ENCODE measurements at places on chromosomes 3 and 15.
A peak's percentile ranks its signal among the peaks of the same experiment; 100 is the strongest.

- no peak for DNase-seq
Measured at GRCh38 chr15:101043011-101043410, 123.9 kb downstream of the LRRK1 start.

GRCh38 chr15:80264031-80264430 lies 12.0 kb upstream of the CTXND1 start:
- DNase-seq: no peak

GRCh38 chr3:69986419-69986818 lies 13.1 kb upstream of the SAMMSON start:
- no peak for DNase-seq

DNA sequence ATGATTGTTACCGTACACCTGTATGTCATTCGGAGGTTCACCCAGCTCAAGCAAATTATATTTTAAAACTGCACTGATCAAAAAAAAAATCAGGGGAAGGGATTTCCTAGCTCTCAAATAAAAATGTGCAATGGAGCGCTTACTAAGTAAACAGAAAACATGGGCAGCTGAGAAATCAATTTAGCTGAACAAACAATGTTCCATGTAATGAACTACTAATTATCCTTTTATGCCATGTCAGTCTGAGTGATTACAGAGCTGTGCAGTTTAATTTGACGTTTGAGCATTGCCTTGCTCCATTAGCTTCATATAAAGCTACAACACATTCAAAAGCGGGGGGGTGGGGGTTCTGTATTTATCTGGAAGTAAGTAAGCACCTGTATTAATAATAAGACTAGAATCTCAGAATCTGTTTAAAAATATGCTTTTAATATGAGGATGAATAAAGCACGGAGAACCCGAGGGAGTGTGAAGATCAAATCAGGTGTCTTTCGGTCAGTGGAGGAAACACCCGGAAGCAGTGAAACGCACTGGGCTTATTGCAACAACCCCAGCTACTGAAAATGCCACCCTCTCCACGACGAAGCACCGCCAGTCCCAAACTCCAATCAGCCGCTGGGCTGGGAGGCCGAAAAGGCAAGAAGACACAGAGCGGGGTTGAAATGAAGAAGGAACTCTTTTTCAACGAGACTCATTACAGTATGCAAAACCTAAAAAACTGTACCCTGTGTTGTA lies 196.5 kb upstream of the ATP11B start:
- no peak for DNase-seq

DNA sequence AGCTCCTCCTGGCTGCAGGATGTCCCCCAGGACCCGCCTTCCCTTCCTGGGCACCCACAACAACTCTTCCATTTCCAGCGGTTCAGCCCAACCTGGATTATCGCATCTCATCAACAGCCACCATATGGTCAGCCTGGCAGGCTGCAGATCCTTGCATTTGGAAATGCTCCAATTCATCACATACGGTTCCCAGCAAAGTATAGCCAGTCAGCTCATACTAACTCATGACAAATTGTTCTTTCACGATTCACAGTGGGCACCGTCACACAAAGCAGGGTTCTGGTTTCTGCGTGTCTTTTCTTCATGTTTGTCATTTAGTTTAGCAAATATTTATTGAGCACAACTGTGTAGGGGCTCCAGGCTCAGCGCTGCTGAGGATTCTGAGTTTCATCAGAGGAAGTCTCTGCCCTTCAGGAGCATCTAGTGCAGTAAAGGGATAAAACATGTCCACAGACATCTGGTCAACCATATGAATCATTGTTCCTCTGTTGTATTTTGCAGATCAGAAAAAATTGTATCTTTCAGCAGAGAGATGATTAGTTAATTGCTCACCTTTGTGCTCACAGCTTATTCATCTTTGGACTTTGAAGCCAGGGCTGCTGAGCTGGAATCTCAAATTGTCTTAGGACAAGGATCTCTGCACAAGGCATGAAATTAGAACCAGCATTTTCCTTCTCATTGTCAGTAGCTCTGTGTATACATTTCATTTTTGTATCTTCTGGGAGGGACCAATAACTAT lies 125.1 kb downstream of the GABRG3 start:
- DNase-seq: no peak

DNA sequence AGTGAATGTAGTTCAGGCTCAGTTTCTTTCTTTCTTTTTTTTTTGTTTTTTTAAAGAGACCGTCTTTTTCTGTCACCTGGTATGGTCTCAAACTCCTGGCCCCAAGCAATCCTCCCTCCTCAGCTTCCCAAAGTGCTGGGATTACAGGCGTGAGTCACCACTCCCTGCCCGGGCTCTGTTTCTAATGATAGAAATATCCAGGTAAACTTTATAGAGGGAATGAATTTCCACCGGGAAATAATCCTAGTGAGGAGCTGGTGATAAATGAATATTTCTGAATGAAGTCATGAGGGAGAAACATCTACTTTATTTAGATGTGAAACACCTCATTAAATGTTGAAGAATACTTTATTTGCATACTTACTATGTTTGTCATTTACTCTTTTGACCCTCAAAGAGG lies 7.2 kb downstream of the RNF13 start:
- no peak for DNase-seq

GRCh38 chr3:24510030-24510648 lies 15.5 kb upstream of the THRB start:
- no peak for DNase-seq

- DNase-seq: no peak
Measured at GRCh38 chr3:86774082-86774691, 216.8 kb downstream of the VGLL3 start.

GRCh38 chr3:163384383-163384782 lies 1693.9 kb downstream of the SI start:
- DNase-seq: no peak

DNA sequence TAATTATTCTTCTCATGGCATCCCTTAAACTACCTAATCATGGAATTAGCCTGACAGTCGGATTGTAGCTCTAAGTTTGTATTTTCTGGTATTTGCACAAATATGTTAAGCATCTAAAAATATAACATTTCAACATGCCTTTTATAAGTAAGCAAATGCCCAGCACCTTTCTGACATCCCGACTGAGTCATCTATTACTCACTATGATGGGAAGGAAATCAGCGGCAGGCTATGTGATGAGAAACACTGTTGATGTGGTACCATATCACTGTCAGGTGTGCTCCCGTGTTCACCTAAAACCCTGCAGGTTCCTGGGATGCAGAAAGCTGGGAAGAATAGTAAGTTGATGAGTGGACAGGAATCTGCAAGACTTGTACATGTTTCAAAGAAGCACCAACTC lies 367.8 kb upstream of the IL12A start:
- no peak for DNase-seq

DNA sequence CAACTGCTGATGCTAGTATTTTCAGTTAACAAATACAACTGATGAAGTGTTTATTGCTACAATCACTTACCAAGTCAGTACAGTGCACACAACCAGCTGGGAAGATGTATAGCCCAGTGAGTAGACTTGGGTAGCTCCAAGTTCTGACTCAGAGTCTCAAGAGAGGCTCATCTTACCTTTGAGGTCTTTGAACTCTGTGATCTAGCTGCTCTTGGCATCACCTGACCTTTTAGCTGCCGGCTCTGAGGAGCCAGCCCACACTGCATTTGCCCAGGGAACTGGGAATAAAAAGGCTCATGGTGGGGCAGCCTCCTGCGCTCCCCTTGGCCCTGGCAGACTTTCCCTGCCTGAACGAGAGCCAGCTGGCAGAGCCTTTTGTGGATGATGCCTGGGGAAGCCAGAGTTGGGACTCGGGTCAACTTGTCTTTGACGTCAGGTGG lies 82.6 kb downstream of the CEMIP start:
- DNase-seq: no peak

DNA sequence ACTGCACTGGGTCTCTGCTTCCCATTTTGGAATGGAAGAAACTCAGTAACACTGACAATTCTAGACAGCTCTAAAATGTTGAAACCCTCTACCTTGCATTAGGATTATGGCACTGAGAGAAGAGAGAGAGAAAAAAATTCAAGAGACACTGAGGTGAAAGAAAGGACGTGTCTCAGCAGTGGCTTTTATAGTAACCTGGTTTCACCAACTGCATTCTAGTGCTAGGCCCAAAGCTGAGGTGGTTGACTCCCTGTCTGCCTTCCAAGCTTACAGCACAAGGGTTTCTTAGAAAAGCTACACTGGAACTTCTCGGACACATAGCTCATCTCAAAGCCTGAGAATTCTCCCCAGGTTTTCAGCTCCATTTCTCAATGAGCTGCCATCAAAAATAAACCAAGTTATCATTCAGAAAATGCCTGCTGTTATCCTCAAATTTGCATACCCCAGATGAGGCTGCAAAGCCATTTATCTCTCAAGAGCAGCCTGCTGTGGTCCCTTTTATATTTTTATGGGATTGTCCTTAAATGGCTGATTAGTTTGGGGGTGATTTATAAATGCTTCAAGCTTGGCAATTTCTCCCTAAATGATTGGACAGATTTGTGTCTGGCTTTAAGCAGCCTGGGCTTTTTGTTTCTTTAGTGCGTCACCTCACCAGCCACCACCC lies 279.9 kb downstream of the EBLN2 start:
- DNase-seq: no peak

DNA sequence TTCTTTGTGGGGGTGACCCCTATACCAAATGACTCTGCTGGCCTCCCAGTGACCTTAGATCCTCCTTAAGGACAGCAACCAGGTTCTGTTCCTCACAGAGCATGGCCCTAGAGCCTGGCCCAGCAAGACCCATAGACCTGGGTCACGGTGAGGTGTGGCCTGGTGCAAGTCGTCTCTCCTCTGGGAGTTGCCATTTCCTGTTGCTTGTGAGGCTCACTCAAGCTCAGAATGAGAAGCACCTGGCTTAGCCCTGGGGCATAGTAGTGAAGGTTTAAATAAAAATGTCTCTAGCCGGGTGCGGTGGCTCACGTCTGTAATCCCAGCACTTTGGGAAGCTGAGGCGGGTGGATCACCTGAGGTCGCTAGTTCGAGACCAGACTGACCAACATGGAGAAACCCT lies 131.3 kb downstream of the SMAD6 start:
- no peak for DNase-seq

DNA sequence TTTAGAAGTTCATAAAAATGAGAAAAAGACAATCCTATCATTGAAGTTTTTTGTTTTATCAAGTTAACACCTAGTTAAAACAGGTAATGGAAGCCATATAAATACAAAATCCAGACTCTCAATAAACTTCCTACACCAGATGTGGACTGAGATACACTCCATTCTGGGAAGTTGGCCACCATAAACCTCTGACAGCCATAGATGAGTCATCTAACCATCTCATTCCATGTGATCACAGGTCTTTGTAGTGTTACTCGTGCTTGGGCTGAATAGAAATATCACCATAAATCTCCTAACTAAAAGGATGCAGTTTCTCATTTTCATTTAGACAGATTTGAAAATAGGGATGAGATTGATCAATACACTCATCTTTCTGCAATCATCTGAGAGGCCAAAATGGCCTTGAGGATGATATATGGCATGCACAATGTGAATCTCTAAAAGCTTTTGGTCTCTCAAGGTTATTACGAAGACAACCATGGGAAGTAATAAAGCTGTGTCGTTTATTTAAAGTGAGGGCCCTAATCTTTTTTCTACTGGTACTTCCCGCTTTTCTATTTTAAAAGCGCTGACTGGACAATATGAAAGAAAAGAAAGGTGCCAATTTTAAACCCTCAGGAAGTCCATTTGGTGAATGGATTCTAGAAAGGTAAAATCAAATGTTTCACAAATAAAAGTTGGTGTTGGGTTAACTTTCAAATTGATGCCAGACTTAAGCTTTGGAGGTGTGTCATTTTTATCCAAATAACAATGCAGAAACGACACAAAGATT lies 155.5 kb downstream of the POLR2M start:
- DNase-seq: no peak

DNA sequence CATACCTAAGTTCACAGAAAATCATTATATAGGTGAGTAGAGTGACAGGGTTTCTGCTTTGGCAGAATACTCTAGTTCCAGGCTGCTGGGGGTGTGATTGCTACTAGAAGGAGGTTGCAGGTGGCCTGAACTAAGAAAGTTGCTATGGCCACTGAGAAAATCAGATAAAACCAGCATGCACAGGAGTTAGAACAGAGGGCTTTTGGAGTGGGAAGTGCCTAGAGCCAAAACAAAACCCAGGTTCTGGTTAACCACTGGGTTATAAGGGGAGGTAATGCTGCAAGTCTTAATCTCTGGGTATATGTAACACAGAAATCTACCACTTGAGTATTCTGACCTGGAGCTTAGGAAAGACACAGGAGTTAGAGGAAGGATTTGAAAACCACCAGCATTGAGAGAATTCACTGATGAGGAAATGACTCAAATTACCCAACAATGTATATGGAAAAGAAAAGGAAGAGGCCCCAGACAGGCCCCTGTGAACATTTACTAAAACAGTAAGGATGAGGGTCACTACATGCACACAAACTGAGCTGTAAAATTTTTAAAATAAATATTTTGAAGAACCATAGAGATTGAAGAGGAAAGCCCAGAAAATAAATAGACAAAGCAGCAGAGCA lies 60.0 kb downstream of the PLOD2 start:
- no peak for DNase-seq

GRCh38 chr3:38479431-38480092 lies 16.6 kb upstream of the EXOG start:
- peak; percentile 62 for DNase-seq

- DNase-seq: no peak
Measured at GRCh38 chr15:26374806-26375205, 398.1 kb downstream of the GABRB3 start.

- no peak for DNase-seq
Measured at GRCh38 chr3:184099806-184100686, 3.2 kb downstream of the HTR3E start.

Data from Caco-2 (cell line).